ENCODE measurements at places on chromosomes 1 and 21.

GRCh38 chr1:115833856-115834255 is 7.1 kb downstream of the NHLH2 start:
- DNase-seq = no peak

GRCh38 chr1:221161571-221162041 is 282.4 kb downstream of the HLX start:
- DNase-seq = no peak

DNA sequence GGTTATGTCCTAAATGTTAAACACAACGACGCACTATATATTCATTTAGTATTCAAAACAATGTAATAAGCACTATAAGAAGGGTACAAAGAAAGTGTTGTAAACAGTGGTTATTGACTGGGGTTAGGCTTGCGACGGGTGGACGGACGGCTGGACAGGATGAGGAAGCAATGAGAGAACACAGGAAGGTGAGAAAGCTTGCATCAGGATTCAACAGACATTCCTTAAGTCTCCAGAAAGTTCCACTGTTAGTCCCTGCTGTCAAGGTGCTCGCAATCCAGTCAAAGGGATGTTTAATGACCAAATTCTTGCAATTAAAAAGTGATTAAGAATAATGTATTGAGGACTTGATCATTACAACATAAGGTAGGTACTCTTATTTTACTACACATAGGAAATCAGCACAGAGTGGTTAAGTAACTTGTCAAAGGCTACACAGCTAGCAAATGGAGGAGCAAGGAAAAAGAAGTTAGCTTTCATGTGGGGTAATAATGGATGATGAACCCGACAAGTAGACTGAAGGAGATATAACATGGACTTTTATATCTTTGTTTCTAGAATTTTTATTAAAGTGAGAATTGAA is 994 bp upstream of the ACBD6 start:
- DNase-seq = no peak

- no peak for DNase-seq
Observed at GRCh38 chr1:3895279-3895950, 4.7 kb downstream of the C1orf174 start.
